ENCODE measurements at places on chromosomes 11 and 22. TPM values are rescaled to one million over a fixed set of nuclear protein-coding genes. Genes with fewer than 3 reads are reported as not detected.
A peak's percentile ranks its signal among the peaks of the same experiment; 100 is the strongest.

MIAT gene
- under 0.01 TPM for polyA plus RNA-seq

CRYBB1 gene
- not detected for polyA plus RNA-seq

OR8J1 gene
- polyA plus RNA-seq: not detected

DEFB131B gene
- polyA plus RNA-seq: not detected

COPB1 gene
- 114 TPM for polyA plus RNA-seq

TBX1 gene
- polyA plus RNA-seq: not detected

HMOX1 gene
- polyA plus RNA-seq: 67.4 TPM

GGTLC2 gene
- not detected for polyA plus RNA-seq

DNA sequence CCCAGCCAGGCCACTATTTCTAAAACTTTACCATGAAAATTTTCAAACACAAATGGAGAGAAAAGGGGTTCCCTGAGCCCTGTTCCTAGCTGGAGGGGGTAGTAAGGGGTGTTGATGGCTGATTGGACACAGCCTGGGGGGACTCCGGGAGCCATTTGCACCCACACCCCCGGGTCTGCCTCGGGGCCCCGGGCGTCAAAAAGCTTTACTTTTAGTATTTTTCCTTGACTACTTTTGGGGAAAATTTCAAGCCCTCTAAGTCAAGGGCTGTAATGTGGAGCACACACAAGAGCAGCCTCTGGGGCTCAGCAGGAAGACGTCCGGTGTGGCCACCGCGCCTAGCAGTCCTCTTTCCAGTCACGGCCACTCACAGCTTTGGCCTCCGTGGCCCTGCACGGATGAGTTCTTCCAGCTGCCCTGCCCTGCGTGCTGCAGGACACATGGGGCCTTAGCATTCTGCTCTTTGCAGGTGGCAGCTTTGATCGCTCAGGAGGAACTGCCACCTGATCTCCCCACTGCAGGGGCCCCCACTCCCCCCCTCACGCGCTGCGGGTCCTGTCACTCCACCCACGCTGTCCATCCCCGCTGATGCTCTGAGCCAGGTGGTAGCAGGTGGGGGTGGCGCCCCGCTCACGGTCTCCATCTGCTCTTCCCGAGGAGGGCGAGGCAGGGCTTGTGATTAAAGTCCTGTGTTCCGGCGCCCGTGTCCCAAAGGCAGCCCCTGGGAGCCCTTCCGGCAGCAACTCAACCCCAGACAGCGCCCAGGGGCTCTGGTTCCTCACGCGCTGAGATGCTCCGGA is 14.4 kb downstream of the RNH1 start:
- no peak for DNase-seq

DNA sequence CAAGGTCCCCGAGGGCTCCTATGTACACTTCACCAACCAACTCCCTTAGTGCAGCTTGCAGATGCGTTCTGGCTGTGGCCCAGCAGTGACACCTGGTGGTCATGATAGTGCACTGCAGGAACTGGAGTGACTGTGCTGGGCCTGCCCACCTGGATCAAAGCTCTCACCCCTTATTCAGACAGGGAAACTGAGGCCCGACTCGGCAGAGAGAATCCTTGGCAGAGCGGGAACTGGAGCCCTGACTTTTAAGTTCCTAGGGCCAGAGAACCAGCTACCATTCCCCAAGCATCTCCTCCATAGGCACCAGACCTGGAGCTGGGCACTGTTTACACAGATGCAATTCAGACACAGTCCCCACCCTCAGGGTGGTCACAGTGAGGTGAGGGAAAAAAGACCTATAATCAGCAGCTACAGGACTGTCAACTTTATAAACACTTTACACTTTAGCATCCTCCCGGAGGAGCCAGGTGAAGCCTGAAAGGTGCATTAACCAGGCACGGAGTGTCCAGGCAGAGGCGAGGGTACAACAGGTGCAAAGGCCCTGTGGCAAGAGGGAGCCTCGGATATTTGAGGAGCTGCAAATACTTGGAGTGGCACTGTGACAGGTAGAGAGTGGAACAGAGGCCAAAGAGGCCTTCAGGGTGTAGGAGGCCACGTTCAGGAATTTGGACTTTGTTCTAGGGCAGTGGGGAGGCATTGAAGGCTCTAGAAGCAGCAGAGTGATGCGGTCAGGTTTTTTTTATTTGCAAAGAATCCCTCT is 22.0 kb downstream of the RHBDD3 start:
- peak; percentile 62 for DNase-seq

DNA sequence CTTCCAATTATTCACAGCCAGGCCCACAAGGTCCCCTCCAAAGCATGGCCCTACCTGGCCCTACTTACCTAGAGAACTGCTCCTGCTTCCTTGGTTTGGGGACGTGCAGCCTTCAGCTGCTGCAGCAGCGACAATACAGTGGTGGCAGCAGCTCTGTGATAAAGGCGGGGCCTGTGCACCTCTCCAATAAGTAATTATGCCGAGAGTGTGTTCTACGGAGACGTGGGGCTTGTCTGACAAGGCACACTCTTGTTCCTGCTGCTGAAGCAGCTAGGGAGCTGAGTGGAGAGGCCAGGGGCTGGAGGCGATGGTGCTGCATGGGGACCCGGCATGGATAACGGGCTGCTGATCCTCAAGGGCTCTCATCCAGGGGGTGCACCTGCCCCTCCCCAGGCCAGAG is 98.0 kb upstream of the THY1 start:
- no peak for DNase-seq

- DNase-seq: no peak
Observed at GRCh38 chr11:106983261-106983660, 35.0 kb downstream of the GUCY1A2 start.

DNA sequence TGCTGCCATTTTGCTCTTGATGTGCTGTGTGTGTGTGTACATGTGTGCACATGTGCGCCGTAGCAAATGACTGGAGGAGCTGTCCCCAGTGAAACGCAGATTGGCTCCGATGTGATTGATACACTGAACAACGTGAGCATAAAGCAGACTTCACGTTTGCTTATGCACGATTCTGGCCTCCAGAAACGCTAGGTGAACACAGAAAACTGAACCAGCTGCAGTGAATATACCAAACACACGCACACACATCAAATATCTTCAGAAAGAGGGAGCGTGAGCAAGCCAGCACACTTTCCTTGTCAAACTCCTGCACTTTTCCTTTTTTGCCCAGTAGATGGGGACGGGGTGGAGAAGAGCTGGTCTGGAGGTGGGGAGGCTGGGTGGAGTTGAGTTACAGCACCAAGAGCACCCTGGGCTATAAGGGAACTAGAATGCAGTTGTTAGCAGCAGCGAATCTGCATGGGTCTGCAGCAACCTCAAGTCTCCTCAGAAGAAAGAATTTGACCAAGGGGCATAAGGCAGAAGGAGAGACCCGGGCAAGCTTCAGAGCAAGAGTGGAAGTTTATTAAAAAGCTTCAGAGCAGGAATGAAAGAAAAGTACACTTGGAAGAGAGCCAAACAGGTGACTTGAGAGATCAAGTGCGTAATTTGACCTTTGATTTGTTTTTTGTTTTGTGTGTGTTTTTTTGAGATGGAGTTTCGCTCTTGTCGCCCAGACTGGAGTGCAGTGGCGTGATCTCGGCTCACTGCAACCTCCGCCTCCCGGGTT is 77.8 kb upstream of the CADM1 start:
- DNase-seq: no peak

DNA sequence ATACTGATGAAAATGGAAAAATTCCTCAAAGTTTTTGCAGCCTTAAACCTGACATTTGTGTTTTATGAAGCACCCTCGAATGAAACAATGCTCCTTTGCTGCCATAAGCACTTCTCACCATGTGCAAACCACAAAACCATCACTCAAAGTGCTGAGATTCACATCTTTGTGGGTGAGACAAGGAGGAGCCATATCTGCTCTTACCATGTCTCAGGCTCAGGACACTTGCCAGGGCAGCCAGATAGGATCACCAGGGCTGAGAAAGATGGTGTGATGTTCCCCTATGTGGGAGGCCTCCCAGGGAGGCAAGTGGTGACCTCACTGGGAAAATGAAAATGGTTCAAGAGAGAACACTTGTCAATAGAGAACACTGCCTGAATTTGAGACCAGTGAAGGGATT is 120.4 kb downstream of the CCDC34 start:
- DNase-seq: no peak

DNA sequence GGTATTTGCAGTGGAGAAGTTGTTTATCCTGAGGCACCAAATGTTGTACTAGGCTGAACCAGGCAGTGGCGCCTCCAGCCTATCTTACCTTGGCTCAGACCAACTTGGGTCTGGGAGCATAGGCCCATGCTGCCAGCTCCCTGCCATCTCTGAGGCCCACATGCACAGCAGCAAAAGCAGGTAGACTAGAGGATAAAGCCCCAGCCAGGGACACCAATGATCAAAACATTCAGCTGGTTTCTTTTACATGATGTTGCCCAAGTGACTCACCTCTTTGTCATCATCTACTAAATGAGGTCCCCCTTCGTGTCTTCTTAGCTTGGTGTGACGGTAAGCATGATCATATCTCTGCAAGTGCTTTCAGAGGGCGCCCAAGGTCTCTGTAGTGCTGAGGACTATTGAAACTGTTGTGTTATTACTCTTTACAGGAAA is 112.1 kb upstream of the DRD2 start:
- DNase-seq: no peak

DNA sequence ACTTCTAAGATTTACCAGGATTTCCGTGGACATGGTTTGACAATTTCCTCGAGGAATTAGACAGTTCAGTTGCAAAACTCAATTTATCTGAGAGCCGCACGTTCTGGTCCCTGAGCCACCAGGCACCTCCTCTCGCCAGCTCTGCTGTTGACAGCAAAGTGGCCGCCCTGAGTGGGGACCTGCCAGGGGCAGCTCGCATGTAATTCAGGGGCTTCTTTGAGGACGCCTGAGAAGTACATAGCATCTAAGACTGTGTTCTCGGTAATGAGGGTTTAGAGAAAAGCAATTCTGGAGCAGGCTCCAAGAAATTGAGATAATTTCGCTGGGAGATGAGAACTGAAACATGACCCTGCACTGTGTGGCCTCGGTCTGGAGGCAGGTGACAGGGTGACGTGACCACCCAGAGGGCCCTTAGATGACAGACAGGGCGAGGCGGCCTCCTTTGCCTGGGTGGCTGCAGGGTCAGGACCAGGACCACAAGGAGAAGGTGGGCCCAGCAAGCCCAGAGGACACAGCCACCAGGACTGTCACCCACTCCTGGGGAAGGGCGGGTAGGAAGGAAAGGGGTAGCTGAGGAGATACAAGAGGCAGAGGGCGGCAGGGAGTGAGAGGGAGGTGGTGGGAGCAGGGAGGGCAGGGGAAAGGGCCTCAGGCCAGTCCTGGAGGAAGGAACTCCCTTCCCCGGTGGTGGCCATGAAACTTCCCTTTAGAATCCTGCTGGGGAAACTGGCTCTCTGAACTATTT is 55.0 kb downstream of the RTL6 start:
- no peak for DNase-seq

- DNase-seq: no peak
Observed at GRCh38 chr11:76834151-76834550, 26.6 kb upstream of the ACER3 start.

DNA sequence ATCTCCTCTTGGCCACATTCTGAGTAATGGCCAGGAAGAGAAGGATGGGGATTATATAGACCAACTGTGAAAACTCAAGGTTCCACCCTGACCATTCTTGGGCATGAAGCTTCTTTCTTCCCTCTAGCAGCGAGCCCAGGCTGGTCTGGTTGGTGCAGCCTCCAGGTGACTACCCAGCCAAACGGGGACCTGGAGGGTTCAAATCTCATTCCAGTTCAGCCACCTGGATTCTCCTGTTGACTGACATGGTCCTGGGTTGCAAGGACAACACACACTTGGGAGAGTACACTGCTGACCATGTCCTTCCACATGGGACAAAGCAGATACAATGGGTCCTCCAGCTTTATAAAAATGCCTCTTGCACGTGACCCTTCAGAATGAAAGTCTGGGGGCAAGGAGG is 67.0 kb downstream of the SHANK2 start:
- DNase-seq: no peak

- DNase-seq: no peak
Observed at GRCh38 chr11:36008584-36008983, 64.7 kb downstream of the LDLRAD3 start.

Data from HepG2 (cell line).